ENCODE measurements at places on chromosomes 7 and 10.

DNA sequence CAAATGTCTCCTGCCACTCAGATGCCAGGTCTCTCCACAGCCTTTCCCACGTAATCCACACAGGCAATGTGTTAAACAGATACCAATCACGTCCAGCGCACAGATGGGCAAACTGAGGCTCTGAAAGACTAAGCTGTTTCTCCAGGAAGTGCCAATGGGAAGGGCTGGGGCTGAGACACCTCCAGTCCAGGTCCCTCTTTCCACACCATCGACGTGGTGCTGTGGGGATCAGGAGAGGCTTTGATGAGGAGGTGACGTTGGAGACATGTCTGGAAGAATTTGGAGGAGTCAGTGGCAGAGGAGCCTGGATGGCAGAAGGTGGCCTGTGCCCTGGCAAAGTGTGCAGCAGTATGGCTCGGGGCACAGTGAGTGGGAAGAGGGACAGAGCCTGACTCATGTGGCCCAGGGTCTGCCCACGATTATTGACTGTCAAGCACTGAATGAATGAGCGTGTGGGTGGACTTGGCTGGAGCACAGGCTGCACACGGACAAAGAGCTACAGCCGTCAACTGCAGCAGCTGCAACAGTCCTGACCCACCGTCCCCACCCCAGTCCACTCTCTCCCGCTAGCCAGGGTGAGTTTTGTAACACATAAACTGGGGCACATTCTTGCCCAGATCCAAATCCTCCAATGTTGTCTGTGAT lies 40.8 kb upstream of the HSPA12A start:
- no peak for DNase-seq

- no peak for DNase-seq
Observed at GRCh38 chr7:24723178-24723530, 34.1 kb downstream of the GSDME start.

- DNase-seq = no peak
Observed at GRCh38 chr7:67758551-67758950, 761.9 kb downstream of the TYW1 start.

DNA sequence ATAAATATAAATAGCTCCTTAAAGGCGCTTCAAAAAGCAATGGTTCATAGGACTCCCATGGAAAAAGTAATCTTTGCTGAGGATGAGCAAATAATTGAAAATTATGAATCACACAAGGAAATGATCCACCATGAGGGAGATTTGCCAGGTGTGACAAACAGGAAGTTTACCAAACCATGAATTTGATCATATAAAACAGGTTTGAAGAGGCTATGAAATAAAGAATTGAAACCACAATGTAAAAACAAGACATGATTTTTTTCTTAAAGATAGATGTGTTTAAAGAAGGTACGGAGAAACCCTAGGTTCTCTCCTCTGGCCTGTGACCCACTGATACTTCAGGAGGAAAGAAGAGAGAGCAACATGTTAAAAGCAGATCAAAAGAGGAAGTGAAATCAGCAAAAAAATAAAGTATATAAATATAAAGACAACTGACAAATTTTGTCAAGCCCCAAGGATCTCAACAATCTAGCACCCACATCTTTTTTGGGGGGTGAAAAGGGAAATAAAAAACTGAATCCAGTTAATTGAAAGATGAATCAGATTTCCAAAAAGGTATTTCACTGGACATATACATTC lies 111.3 kb upstream of the ASAH2 start:
- no peak for DNase-seq

DNA sequence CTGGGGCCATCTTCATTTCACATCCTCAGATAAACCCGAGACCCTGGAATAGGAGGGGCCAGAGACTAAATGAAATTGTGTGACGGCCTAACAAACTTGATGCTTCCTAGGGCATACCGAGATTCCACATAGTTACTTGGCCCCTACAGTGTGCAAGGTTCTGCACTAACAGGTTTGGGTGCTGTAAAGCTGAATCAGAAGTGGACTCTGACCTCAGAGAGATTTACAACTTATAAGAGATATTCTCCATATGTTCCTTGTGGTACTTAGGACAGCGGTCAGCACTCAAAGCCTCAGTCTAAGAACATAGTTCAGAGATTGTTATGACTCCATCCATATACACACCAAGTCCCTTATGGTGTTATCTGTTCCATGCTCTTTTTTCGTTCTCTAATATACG lies 55.1 kb upstream of the FHIP2A start:
- no peak for DNase-seq

- no peak for DNase-seq
Observed at GRCh38 chr10:17033529-17034260, 95.9 kb downstream of the CUBN start.

DNA sequence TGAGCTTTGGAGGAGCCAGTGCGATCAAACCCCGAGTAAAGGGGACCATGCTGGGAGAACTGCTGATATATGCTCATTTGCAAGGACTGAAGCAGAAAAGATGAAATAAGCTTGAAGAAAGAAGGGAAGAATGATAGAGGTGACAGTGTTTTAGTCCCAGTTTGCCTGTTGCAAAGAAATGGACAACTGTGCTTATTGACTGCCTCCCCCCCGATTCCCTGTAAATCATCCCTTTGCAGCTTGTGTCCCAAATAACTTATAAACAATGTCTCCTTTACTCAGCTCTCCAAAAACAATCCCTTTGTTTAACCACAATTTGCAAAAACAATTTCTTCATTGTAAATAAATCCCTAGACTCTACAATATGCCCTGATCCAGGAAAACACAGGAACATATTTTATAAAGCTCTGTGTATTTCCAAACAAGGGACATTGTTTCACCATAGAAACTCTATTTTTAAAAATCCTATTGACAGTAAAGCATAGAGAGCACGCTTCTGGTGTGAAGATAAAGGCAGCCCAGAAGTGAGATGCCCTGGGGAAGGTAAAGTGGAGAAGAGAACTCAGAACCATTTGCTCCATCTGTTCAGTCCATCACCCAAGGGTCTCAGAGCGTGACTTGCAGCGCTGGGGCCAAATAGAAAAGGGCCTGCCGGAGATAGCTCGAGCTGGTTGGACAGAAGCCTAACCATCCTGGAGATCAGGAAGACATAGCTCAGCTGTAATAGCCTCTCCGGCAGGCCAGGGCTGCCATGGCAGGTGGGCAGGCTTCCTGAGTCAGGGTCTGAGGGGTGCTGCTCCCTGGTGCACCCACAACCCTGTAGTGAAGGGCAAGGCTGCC lies 280.5 kb downstream of the WDR11 start:
- no peak for DNase-seq

DNA sequence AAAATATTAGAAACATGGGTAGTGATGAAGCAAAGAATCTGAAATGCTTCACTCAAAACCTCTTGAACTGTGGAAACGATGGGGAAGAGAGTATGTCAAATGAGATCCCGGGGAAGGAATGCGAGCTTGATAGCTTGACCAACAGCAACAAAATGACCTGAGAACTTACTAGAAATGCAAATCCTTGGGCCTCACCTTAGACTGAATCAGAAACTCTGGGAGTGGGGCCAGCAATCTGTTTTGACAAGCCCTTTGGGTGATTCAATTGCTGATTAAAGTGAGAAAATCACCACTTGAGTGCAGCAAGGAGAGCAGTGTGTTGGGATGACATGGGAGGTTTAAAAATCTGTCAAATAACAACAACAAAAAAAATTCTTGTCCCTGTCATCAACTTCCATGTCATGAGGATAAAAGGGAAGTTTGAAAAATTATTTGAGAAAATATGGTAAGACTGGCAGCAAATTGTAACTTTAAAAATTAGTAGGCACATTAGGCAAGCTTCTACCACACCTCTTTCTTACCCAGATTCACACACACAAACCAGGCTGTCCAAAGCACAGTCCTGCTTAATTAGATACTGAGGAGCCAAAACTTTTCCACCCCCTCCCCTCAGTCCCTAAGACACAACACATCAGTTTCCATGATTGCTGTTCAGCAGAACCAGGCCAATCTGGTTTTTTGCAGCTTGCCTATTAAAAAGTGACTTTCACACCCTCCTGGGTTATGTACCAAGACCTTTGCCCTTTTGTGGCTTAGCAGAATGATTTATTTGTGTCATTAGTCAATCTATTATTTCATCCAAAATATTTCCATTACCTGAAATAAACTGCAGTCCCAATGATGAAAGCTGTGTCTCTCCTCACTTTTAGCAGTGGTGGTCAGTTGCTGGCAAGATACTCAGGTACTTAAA lies 15.6 kb downstream of the CALCR start:
- DNase-seq = no peak

GRCh38 chr10:20625868-20626267 lies 271.2 kb downstream of the NEBL start:
- no peak for DNase-seq

DNA sequence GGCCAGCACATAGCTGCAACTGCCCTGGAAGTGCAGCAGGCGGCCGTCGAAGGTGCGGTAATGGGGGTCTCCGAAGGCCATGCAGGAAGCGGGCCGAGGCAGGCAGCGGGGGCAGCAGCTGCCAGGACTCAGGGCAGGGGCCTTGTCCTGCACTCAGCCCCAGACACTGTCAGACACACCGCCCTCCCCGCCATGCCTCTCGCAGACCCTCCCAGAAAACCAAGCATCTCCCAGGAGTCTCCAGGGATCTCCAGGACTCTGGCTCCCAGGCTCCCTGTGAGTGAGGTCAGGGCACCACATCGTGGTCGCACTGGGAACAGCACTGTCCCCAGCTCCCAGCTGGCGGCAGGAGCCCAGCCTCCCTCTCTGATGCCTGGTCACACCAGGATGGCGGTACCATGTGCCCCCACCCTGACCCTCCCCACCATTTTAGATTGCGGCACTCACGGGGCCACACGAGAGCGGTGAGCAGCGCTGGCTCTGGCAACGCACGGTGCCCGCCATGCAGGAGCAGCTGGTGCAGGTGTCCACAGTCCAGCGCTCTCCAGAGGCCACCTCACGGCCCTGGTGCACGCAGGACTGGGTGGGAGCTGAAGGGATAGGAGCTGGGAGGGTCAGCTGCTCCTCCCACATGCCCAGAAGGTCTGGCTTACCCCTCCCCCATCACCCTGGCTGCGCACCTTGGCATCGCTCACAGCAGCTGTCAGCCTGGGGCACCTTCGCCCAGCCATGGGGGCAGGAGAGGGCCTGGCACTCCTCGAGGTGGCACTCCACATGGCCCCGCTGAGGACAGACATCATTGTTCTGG lies 17.5 kb downstream of the ATP6V1F start:
- DNase-seq = no peak

DNA sequence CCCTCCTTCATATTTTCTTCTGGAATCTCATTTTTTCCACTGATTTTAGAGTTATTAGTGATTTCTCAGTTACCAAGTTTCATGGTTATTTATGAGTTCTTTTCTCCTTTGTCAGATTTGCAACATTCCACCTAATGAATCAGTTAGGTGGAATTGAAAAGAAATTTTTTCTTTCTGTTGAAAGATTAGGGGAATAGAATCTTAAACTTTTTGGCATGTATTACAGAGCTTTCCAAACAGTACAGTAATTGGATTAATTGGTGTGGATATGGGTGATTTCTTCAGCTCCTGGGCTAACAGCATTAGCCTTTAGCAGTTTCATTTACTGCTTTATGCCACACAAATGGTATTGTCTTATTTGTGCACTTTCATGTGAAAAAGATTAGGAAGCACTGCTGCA lies 17.0 kb downstream of the STAM start:
- no peak for DNase-seq
